ENCODE measurements at places on chromosomes 4 and X.

DNA sequence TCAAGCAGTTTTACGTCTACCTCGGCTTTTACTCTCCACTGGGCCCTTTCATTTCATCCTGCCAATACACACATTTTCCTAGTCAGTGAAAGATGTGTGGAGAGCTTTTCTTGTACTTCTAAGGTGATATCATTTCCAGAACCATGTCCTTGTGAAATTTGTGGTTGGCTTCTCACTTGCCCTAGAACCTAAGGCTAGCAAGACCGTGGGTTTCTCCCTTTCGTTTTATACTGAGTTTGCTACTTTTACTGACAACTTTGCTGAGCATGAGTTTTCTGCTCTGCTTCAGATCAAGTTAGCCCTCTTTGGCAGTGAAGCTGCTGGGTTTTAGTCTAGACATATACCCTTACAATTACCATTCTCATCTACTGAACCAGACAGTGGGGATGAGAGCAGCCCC, 95.7 kb upstream of the FRMPD4 start:
- DNase-seq, result no peak

- no peak for DNase-seq
Observed at GRCh38 chr4:176794651-176795050, 1.9 kb upstream of the VEGFC start.

- DNase-seq, result no peak
Observed at GRCh38 chrX:129359269-129359668, 164.0 kb downstream of the SMARCA1 start.

DNA sequence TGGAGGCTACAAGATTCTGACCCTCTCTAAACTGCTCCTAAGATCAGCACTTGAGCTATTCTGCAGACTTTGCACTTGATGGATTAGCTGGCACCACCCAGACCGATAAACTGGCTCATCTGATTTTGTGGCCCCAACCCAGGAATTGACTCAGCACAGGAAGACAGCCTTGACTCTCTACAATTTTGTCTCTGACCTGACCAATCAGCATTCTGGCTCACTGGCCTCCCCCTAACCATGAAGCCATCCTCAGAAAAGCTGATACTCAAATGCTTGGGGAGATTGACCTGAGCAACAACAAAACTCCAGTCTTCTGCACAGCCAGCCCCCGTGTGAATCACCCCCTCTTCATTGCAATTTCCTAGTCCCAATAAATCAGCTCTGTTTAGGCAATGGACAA, 195.4 kb upstream of the PPP1R2C start:
- DNase-seq, result no peak

DNA sequence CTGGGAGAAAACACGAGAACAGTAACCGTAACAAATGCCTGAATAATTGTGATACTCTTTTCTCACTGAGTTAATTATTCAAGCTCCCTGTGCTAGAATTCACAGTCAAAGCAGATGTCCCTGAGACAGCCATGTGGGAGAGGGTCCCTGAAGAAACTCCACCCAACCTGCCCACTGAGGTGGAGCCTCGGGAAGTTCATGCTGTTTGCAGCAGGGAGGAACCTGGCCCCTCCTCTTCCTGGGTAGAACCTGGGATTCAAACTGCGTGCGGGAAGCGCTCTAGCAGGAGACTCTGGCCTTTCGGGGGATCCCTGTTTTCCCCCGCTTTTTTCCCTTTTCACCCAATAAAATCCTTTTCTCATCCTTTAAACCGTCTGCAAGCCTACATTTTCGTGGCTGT, 20.2 kb upstream of the RHOH start:
- DNase-seq, result no peak
